ENCODE measurements at places on chromosomes 12 and 14.

- DNase-seq = no peak
These were observed 41.4 kb downstream of the NOC4L start for GRCh38 chr12:132185705-132186104.

DNA sequence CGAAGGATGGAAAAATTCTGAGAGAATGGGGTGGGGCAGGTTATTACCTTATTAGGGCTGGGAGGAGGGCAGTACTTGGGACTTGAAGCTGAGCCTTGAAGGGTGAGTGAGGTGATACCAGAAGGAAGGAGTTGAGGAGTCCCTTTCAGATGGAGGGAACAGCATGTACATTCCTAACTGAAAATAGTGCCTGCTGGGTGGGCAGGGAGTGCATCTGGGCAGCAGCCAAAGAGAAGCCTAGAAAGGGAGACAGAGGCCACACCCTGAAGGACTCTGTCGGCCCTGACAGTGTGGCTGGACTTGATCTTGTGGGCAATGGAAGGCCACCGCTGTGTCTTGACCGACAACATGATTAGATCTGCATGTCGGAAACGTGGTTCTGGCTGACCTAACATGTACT is 147.6 kb downstream of the NDUFA12 start:
- no peak for DNase-seq

DNA sequence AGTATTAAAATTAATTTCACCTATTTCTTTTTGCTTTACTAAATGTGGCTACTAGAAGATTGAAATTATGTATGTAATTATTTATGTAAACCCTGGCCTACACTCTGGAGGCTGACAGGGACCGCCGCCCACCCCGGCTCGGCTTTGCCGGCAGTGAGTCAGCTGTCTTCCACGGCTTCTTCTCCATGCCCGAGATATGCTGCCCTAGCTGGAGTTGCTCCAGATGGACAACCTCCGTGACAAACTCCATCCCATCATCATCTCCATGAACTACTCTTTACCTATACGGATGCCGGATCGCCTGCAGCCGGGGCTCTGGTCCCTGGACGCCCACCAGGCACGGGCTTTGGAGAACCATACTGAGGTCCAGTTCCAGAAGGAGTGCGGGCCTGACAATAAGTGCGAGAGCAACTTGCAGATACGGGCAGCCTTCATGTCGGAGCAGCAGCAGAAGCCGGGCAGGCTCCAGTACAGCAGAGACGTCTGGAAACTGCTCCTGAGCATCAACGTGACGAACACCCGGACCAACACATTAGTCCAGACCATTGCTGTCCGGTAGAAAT is 86.9 kb upstream of the NID2 start:
- no peak for DNase-seq

DNA sequence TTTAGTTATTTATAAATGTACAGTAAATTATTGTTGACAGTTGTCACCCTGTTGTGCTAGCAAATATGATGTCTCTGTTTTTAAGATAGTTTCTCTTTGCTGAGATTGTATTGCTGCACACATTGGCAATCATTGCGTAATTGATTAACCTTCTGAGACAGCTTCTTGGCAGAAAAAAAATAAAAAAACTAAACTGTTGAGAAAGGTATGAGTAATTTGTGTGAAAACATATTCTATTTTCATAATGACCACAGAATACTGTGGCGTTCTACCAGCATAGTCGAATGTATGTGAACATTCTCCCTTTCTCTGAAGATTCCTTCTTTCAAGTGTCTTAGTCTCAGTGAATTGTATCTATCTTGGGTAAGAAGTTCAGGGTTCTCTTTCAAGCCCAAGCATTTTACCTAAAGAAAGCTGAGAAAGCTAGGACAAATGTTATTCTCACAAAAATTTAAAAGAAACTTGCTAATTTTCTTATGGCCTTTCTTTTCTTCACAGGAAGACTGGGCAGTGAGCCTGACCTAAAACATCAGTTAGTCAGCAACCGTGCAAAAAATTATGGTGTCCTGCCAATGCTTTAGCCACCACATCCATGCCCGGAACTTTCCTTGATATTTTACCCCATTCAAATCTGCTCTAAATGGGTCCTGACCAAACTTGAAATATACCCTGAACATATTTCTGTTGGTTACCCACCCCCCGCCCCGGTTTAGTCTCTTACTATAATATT is 69.0 kb upstream of the REP15 start:
- no peak for DNase-seq
